Sciatic nerve (tissue), 2 donors: ENCODE measurements at places on chromosomes 7 and 10. TPM values are rescaled to one million over a fixed set of nuclear protein-coding genes. Genes with fewer than 3 reads are reported as not detected.

GRCh38 chr7:130278860-130279259, 12.2 kb downstream of the CPA2 start:
- DNase-seq = no peak

Gene C1QL3
- not detected for total RNA-seq

Gene LRRC4
- total RNA-seq = 14.7 TPM

Gene CCDC172
- not detected for total RNA-seq

- DNase-seq = no peak
These were observed 15.3 kb downstream of the HIP1 start for GRCh38 chr7:75723444-75723843.

DNA sequence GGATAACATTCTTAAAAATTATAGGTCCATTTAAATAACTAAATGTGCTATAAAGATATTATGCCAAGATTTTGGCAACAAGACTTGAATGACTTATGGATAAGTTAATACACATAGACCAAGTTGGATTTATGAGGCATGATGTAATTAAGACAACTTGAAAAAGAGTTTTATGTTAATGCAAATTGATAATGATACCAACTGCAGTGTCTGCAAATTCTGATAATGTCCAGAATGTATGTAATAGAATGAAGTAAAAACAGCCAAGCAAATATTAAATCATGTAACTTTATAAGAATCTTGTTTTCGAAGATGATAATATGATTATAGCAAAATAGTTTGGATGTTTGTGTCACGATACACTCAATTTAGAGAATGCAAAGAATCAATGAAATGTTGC, 868.3 kb downstream of the DNAJB9 start:
- no peak for DNase-seq

- no peak for DNase-seq
These were observed 53.3 kb downstream of the TPST1 start for GRCh38 chr7:66258409-66258808.

GRCh38 chr7:14303536-14303935, 314.1 kb upstream of the ETV1 start:
- DNase-seq = no peak

Gene SLC16A12
- total RNA-seq = 10.3 TPM

- no peak for DNase-seq
These were observed 121.7 kb downstream of the FANK1 start for GRCh38 chr10:126017961-126018560.

GRCh38 chr10:93463723-93464476, 18.2 kb downstream of the MYOF start:
- DNase-seq = no peak

GRCh38 chr7:159042103-159042502, 102.6 kb downstream of the VIPR2 start:
- DNase-seq = no peak

DNA sequence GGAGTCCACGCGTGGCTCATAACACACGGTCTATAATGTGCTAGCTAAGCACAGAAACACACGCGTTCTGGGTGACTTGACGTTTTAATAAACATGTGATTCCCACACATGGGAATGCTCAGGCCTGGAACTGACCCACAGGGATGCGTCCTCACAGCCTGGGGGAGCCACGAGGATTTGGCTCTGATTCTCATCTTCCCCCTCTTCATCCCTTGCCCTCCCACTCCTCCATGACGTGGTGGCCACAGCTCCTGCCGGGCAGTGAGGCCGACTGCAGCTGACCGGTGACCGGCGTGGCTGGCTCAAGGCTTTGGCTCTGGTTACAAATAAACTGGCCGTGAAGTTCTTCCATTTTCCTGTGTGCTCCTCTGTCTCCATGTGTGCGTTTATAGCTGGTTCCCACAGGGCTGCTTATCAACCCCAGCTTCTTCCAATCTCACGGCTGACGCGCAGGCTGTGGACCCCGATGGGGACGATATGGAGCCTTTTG, 40.9 kb upstream of the KLF6 start:
- no peak for DNase-seq

Gene TBC1D12
- total RNA-seq = 20.4 TPM

Gene LRRTM3
- total RNA-seq = 0.31 TPM
